Stimulated activated CD4-positive, alpha-beta T cell treated with anti-CD3 and anti-CD28 coated beads, Interleukin-1b, Interleukin-23, amount 100 ng/mL, for 1 hour (primary cell): ENCODE measurements at places on chromosomes 1 and 21.
A peak's percentile ranks its signal among the peaks of the same experiment; 100 is the strongest.

DNA sequence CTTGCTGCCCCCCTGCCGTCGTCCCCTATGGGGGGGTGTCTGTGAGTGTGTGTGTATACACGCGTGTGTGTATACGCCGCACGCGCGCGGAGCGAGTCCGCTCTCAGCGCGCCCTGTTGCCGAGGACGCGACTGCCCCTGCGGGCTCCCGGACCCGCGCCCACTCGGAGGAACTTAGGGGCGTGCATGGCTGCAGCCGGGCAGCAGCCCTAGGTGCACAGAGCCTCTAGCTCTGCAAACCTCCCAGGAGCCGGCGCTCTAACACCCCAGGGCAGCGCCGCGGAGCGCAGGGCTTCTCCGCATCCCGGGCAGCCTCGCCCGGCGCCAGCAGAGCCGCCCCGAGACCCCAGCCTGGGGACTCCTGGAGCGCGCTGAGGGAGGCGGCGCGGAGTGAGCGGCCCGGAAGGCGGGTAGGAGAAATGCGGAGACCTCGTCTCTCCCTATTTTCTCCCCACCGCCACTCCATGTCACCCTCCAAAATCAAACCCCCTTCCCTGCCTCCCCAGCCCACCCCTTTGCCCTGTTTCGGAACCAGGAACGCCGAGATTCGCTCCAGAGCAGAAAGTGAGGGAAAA lies 574 bp downstream of the ITPKB start:
- no peak for DNase-seq

GRCh38 chr1:207300970-207301369 lies 20.5 kb upstream of the CD55 start:
- DNase-seq: no peak

DNA sequence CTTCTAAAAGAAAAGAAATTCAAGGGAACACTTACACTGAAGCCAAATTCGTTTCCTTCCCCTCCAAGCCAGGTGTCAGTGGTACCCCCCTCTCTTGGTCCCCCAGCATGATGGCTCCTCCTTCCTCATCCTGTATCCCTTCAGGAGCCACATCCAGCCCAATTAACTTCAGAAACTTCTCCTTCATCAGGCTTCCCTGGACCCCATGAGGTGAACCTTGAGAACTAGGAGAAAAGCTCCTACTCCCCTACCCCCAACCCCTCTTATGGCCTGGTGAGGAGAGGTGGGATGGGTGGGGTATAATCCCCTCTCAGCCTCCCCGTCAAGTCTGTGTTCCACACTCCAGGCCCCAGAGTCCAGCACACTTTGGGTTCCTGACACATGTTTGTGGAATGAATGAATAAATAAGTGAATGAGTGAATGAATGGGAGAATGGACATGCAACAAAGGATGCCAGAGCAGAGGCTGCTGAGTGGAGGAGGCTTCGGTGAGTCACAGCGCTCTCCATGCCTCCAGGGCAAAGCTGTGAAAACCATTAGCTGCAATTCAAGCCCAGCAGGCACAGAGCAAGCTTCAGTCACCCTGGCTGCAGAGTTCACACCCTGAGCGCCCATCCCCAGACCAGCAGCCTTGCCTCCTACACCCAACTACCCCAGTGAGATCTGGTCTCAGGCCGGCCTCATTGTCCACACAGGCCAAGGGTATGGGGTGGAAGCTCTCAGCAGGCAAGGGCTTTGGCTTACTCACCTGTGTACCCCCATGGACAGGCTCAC lies 43.8 kb downstream of the BATF3 start:
- DNase-seq: no peak

DNA sequence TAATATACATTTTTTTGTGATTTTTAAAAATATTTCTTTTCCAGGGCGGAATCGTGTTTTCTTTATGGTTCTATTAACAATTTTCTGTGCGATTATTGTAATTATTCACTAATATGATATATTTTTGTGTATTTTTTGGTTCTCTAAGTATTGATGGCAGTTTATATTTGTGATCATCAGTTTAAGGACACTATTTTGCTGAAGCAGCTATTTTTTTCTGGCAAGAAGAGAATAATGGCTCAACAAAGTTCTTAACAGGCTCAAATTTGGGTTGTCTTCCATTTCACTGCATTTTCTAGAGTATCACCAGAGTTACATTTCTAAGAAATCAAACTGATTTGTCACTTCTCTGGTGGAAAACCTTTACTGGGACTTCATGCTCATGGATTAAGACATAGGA lies 178.4 kb downstream of the HS2ST1 start:
- DNase-seq: no peak

DNA sequence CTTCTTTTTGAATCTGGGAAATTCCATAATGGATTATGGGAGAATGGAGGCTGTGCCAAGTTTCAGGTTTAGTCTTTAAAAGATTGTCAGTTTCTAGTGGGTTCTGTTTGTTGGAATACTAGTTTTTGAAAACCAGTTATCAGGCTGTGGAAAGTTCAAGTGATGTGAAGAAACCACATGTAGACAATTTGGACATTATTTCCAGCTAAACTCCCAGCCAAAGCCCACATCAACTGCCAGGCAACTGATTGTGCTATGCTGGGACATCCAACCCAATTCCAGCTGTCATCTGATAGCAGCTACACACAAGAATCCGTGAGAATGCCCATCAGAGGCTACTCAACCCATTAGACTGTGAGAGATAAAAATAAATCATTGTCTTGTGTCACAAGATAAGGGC lies 546.1 kb upstream of the ADAMTS5 start:
- DNase-seq: no peak

- DNase-seq: no peak
Measured at GRCh38 chr1:233614743-233615521, 1.0 kb downstream of the KCNK1 start.

DNA sequence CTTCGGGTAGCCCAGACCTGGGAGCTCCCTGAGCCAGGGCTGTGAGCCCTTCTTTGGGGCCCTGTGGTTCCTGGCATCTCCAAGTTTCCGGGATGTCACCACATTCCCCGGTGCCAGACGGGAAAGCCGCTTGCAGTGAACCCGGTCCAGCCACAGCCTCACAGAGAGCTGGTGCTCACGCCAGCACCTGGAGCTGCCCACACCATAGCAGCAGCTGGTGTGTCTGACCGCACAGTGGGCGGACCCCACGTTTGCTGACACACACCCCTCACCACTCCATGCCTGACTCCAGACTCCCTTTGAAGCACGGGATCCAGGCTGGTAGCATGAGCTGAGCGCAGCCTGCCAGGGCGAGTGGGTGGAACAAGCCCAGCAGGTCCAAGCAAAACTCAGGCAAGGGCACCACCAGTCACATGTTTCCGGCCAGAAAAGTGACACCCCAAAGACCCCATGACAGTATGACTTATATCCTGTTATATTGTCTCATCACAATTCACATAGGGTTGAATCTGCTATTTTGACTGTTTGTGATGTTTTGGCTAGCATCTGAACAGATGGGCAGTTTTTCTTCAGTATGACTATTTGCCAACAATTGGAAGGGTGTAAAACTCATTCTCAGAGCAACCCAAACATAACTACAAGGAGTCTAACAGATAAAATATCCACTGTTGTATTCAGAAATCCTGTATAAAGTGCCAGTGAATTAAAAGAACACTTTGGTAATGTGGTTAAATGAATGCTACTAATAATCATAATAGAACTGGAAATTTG lies 285.4 kb downstream of the SMYD3 start:
- DNase-seq: no peak

DNA sequence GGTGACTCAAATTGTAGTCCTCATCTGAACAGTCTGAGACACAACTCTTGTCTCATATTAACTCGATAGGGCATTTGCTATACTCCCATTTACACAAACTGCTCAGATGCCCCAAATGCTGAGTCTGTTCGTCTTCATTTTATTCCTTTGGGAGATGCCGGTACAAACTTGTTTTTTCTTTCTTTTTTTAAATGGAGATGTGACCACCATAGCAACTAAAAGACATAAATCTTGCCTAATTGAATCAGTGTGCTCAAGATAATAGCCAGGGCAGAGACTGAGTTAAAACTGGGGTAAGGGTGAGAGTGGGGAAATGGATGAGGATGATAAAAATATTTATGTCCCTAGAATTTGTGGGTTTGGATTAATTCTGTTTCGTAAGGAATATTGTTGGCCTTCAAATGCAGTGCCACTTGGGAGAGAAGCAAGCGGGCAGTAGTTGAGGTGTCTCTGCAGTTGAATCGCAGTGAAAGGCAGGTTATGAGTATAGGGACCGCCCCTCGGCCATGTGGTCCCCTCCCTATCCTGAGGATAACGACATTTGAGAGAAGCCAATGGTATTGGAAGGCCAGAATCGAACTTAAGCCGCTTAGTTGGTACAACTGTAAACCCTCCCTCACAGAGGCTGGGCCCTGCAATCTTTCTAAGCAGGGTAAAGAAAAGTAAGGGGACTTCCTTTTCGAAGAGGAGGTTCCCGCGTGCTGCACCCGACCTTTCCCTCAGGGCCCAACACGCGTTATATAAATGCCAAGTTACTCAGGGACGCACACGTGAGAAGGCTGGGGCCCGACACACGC lies 859 bp upstream of the LRRC8B start:
- no peak for DNase-seq

DNA sequence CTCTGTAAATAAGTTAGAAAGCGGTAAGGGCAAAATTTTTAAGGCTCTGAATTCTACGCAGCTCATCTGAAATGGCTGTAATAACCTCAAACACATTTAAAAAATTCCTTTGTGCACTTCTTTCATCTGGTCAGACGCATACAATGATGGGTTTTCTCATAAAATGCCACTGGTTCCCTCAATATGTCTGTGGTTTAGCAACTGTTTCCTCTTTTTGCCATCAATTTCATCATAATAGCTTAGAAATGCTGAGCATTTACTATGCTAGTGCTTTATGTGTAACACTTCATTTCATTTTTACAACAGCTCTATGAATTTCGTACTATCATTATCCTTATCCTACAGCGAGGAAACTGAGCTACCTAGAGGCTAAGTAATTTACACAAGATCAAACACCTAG lies 35.3 kb upstream of the DMRTA2 start:
- DNase-seq: no peak

DNA sequence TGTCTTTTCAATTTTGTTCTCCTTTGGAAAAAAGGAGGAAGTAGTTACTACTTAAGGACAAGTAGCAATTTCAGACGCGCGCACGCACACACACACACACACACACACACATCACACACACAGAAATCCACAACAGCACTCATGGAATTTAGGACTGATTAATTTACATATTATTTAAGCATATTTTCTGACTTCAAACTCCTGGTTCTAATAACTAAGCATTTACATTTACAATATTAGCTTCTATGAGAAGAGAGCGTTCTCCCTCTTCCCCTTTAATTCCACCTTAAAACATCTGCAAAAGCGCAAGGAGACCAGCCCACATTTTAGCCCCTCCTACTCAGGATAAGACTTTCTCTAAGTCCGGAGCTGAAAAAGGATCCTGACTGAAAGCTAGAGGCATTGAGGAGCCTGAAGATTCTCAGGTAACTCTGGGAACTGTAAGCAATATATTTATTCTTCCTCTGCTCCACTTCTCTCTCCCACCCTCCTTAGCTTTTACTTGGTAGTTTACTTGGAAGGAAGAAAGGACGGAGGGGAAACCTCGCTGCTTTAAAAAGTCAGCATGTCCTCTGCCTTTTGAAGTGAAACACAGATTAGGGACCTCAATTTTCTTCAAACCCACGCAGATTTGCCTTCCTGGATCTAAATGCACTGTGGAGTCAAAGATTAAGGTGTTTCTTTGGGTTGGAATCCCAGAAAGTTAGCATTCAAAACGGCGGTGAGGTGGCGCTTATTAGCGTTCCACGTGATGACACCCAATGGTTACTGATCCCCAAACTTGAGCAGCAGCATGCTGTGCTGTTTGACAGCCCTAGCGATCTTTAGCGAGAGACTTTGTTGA lies at the start of gene PLA2G4A:
Gene PLA2G4A (plus strand): TSS at position 339 of the 844 bp plus-strand sequence. CDS start 25,406 bp downstream, outside the sequence.
- DNase-seq: peak; percentile 2

GRCh38 chr1:168498159-168498631 lies 45.6 kb downstream of the XCL2 start:
- no peak for DNase-seq

DNA sequence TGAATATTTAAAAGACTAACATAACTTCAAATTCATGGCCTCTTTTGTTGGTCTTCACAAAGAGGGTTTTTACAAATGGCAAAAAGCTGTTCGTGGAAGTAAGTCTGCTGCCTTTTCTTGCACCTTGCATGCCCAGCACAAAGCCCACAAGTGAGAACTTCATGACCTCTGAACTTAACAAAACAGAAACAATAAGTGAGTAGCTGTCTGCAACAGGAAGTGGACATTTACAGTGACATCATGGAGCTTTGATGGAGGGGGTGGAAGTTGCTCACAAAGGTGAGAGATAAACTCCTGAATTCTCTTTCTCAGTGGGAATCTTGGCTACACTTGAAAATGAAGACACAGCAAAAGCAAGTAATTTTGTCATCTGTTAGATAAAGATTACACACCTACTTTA lies 303.3 kb upstream of the DEPDC1 start:
- DNase-seq: no peak

DNA sequence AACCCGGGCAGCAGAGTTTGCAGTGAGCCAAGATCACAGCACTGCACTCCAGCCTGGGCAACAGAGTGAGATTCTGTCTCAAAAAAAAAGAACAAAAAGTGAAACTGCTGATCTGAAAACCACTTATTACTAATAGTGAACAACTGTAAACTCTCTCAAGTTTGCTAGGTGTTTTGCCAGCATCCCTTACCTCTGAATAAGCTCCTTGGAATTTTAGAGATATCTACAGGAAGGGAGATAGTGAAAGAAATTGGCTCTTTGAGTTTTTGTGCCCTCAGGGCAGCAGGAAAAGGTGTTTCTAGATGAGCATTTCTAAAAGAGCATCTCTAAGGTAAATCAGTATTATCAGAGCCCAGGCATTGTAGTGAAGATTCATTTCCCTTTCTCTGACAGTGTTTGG lies 27.1 kb downstream of the PARK7 start:
- DNase-seq: no peak

DNA sequence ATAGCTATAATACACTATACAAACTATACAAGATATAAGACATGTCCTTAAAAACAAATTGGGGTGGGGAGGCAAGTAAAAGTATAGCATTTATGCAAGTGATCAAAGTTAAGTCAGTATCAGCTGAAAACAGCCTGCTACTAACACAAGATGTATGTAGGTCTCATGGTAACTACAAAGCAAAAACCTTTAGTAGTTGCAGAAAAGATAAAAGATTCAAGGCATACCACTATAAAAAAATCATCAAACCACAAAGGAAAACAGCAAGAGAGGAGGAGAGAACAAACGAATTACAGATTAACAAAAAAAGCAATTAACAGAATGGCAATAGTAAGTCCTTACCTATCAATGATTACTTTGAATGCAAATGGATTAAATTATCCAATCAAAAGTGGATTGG lies 22.7 kb downstream of the ERO1B start:
- DNase-seq: no peak

DNA sequence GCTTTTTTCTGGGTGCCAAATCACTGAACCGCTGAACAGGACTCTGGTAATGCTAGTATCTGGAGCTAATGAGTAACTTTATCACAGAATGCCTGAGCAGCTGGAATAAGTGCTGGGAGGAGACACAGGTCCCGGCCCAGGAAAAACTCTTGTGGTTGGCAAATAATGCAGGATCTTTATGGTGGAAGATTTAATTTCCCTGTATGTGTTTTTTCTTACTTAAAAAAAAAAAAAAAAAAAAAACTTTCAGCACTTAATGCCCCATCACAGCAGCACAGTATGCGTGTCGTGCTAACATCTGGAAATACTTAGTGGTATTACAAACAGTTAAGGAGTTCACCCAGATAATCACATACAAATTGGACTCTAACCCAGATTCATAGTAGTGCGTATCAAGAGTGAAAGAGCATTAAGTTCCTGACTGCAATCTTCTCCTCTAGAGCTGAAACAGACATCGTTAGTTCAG lies 220.7 kb downstream of the TOMM20 start:
- DNase-seq: no peak

- DNase-seq: no peak
Measured at GRCh38 chr1:181635110-181635509, 151.8 kb downstream of the CACNA1E start.
